ENCODE measurements at places on chromosomes 12 and 14.

GRCh38 chr14:93316716-93317115, 16.1 kb downstream of the BTBD7 start:
- no peak for DNase-seq

DNA sequence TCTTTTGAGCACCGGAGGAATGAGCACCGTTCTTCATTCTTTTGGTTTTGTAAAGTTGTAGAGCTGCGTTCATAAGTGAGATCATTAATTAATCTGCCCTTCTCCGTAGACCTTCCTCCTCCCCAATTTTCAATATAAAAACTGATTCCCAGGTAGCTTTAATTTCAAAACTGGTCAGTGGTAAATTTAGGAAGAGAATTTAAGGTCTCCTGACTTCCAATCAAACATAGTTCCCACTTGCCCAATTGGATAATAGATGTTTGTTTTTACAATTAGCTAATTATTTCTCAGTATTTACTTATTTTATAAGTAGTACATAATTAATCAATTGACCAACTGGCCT, 27.2 kb upstream of the YBX3 start:
- no peak for DNase-seq

DNA sequence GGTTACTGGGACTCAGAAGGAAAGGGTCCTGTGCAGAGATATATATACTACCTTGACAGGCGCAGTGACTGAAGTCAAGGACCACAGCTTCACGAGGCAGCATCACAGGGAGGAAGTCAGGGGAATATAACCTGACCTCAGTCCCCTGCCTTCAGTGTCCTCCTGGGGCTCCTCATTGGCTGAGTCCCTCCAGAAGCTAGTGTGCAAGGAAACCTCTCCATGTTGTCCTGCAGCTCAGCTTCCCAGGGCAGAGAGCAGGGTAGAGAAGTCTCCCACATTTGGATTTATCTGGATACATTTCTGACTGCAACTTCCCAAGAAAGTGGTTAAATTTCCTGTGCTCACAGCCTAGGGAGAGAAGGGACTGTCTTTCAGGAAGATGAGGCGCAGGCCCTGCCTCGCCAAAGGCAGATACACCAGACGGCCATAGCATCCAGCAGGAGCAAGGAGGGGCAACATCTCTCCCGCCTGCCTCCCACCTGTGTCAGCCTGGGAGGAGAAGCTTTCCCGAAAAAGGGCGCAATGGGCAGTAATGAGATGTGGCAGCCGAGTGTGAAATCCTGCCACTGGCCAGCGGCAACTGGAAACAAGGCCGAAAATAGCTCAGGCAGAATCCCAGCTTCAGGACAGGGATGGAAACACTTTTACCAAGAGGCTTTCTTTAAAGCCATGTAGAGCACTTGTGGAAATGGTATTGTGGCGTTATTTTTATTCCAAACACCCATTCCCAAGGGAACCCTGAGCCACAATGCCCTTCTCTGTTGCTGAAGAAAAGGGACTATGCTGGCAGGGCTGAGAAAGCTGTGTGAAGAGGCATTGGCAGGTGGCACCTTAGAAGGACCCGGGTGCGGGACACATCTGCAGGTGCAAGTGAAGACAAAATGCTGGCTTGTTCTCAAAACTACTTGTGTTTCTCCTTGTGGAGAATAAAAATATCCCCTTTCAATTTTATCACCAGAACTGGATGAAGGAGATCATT, 54.9 kb upstream of the HIF1A start:
- no peak for DNase-seq

DNA sequence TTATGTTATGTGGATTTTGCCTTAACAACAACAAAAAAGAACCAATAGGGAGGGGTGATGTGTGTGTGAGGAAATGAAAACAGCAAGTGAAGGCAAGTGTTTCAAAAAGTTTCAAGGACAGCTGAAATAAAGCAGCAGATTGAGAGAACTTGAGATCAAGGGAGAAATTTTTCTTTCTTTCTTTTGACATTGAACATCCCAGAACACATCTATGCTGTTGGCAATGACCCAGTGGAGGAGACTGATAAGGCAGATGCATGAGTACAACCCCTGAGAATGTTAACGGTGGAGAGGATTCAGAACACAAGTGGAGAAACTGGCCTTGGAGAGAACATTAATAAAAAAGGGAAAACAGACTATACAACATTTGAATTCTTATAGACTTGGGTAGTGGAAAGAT, 2.9 kb downstream of the LLPH start:
- DNase-seq: no peak

DNA sequence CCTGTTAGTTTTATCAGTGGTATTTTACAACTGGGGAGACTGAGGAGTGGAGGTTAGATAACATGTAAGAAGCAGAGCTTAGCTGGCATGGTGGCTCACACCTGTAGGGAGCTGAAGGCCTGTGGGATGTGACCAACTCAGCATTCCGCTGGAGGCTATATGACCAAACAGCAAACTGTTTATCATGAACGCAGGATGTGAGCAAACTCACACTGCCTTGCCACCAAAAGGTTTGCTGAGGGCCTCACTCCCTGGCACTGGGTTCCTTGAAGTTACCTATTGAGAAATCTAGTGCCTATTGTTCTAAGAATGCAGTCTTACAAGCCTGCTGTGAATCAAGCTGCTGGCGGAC, 23.4 kb downstream of the JKAMP start:
- DNase-seq: no peak

- DNase-seq: no peak
Measured at GRCh38 chr12:5308216-5308615, 123.7 kb upstream of the NTF3 start.

GRCh38 chr14:92309968-92310530, 12.9 kb upstream of the SLC24A4 start:
- no peak for DNase-seq

GRCh38 chr12:101696251-101697196, 916 bp upstream of the CHPT1 start:
- DNase-seq: no peak

- no peak for DNase-seq
Measured at GRCh38 chr12:122318607-122319605, 52.6 kb upstream of the VPS33A start.

- DNase-seq: no peak
Measured at GRCh38 chr14:96852823-96853422, 55.7 kb downstream of the VRK1 start.

DNA sequence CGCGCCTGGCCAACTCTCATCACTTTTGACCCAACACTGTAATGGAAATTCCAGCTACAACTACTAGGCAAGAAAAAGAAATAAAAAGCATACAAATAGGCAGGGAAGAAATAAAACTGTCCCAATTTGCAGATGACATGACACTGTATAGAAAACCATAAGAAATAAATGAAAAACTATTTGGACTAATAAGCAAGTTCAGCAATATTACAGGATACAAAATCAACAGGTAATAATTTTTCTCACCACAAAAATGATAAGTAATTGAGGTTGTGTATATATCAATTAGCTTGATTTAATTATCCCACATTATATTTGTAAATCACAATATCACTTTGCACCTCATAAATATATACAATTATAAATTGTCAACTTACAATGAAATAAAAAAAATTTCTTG, 41.9 kb upstream of the OASL start:
- DNase-seq: no peak

- no peak for DNase-seq
Measured at GRCh38 chr14:100671906-100672305, 54.8 kb upstream of the DLK1 start.

DNA sequence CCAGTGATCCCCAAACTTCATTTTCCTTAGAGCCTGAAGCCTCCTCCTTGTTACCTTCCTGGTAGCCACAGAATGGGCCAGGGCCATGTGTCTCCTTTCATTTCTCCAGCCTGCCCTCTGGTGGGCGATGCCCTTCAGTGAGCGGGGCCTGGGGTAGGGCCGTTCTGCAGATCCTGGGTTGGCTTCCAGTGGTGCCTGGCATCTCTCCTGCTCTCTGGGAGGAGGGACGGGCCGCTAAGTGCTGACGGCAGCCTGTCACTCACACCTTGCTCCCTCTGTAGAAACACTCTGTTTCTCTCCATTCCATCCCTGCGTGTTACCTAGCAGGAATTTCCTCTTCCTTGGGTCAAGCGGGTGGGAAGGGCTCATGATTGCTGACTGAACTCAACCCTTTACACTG, 232.1 kb downstream of the CACNA1C start:
- DNase-seq: no peak

- DNase-seq: no peak
Measured at GRCh38 chr12:50720501-50720900, 43.4 kb upstream of the ATF1 start.

- DNase-seq: no peak
Measured at GRCh38 chr12:69649529-69649928, 38.8 kb upstream of the LRRC10 start.

Measured in activated CD4-positive, alpha-beta T cell treated with anti-CD3 and anti-CD28 coated beads, Interleukin-2, amount 50 U/mL, for 24 hours (primary cell).